ENCODE measurements at places on chromosomes 4 and X.

- DNase-seq = no peak
These were observed 112.5 kb upstream of the STK26 start for GRCh38 chrX:131910586-131910985.

DNA sequence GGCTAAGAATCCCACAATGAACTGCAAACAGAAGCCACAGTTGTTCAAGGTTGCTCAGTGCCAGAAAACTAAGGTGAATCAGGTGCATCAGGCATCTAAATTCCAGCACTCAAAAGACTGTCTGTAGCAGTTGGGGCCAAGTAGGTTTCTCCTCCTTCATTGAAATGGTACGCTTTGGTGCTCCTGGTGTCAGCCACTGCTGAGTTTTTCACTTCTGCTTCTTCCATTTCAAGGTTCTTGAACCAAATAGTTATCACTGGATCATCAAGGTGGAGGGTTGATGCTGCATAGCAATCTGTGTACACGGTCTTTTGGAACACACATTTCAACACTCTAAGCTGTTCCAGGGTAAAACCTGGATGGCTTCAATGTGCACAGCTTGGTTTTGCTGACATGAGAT, 74.4 kb downstream of the TMA16 start:
- no peak for DNase-seq

DNA sequence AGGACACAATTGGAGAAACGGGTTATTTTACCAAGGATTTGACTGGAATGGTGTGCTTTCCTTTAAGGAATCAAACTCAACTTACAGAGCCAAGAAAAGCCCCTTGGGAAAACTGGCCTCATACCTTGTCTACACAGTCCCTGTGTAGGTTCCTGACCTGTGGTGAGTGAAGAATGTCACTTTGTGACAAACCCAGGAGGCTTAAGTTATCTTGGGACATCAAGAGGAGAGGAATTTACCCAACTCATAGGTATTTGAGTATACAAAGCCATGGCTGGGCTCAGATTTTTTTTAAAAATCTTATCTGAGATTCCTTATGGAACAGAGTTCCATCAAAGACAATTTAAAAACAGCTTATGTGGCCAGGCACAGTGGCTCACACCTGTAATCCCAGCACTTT, 112.1 kb downstream of the EIF4E start:
- DNase-seq = no peak

DNA sequence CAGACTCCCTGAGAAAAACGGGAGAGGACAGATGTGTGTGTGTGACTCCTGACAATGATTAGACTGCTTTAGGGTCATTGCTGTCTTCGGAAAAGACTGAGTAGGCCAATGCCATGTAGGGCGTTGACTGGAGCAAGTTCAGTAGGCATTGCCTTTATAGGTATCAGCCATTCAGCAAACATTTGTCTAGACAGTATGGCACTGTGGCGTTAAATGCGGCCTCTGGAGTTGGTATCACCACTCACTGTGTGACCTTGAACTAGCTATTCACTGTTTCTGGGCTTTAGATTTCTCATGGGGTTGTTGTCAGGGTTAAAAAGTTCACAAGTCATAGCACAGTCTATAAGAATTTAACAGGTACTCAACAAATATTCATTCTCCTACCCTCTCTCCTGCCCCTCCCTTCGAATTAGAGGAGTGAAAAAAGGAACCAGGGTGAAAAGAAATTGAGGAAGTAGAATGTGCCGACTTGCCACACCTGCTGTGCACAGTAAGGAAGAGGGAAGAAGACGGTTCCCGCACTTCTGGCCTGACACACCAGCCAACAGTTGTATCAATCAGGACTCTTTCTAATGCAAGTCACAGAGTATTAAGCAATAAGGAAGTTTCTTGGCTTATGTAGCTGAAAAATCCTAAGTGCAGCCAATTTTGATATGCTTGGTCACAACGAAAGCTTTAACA, 83.2 kb upstream of the PLAC8 start:
- DNase-seq = no peak

GRCh38 chr4:8880851-8881250, 9.2 kb upstream of the HMX1 start:
- no peak for DNase-seq

GRCh38 chr4:38868059-38868960, 704 bp downstream of the FAM114A1 start:
- DNase-seq = no peak

GRCh38 chr4:153153339-153153871, 50.8 kb upstream of the TRIM2 start:
- DNase-seq = peak; percentile 20

GRCh38 chr4:129804461-129804981, 708.6 kb downstream of the C4orf33 start:
- no peak for DNase-seq

GRCh38 chrX:103697687-103698086, 11.2 kb upstream of the MORF4L2 start:
- DNase-seq = no peak

GRCh38 chr4:1870328-1870577, 940 bp upstream of the NSD2 start:
- peak; percentile 66 for DNase-seq

DNA sequence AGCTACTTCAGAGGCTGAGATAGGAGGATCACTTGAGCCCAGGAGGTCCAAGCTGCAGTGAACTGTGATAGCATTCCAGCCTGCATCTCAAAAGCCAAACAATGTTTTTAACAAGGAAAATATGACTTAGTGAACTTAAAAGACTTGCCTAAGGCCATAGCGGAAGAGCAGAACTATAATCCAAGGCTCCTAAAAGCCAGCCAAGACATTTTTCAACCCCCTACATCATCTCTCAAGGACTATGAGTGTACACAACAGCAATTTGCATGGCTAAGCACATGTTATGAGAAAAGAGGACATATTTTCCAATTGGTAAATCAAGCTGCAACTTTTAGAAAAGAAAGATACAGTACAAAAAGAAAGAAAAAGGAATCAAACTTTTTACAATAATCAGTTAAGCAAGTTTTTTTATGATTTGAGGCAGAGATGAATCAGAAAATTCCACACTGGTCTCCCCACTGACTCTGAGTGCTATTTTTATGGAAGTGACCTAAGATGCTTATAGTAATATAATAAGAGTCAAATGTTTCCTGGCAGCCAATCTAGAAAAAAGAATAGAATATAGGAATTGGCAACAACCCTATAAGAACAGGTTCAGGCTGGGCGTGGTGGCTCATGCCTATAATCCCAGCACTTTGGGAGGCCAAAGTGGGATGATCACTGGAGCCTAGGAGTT, 9.8 kb upstream of the ACOT9 start:
- no peak for DNase-seq

- DNase-seq = no peak
These were observed 461 bp upstream of the SLC9A6 start for GRCh38 chrX:135984791-135985156.

- no peak for DNase-seq
These were observed 852.0 kb downstream of the PCDH18 start for GRCh38 chr4:136680271-136680670.

GRCh38 chrX:110284159-110284558, 33.7 kb downstream of the AMMECR1 start:
- no peak for DNase-seq

- DNase-seq = no peak
These were observed 235.4 kb upstream of the IL1RAPL1 start for GRCh38 chrX:28351801-28352200.

DNA sequence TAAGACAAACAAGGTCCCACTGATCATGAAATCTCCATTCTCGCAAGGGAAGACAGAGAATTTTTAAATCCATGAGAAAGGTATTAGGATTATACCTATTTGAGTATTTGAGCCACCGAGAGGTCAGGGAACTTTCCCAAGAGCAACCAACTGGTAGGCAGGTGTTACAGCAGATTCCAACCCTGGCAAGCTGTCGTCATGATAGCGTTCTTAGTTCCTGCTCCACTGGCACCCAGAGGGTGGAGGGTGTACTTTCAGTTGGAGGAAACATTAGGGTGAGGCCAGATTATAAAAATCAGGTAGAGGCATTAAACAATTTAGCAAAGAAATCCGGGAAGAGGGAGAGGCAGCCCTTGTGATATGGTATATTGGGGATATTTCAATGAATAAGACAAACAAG, 23.3 kb downstream of the COQ2 start:
- DNase-seq = no peak

GRCh38 chrX:43018031-43018430, 240.1 kb upstream of the PPP1R2C start:
- DNase-seq = no peak

GRCh38 chrX:2526390-2526789, 25.6 kb upstream of the DHRSX start:
- no peak for DNase-seq

DNA sequence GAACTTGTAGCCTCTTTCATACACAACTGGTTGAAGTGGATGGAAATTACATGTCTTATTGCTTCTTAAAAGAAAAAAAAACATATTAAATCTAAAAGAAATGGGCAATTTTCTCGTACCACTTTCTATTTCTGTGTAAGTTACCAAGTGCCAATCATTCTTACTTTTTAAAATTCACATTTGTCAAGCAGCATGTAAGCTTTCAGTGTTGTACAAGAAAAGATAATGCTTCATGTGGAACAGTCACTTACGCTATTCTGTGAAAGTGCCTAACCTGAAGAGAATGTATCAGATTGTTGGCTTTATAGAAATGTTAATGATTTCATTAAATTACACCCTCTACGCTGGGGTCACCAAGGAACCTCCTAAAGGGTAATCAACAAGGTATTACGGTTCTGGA, 4.4 kb upstream of the DCTD start:
- DNase-seq = no peak

DNA sequence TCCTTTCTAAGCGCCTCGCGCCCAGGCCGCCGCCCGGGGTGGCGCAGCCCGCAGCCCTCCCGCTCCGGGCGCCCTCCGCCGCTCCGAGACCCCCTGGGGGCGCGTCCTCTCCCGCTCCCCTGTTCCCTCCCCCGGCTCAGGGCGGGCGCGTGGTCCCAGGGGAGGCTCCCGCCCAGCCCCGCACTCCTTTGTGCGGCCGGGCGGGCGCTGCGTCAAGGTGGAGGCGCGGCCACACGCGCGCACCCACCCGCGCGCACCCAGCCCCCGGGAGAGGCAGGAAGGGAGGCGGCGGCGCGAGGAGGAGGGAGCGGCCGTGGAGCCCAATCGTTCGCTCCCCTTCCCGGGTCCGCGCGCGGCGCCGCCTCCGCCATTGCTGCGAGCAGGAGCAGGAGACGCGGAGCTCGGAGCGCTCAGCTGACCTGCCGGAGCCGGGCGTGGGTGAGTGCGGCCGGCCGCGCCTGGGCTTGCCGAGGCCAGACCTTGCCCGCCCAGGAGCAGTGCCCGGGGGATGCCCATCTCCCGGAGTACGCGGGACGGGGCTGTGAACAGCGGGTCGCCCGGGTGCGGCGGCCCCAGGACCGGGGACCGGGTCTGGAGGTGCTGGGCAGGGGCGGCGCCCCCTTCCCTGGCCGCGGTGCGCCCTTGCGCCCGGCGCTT, at the start of gene NSG1:
TSS of gene NSG1 (plus strand) at position 367 of the 657 bp plus-strand sequence. CDS start 528 bp downstream, outside the sequence.
- DNase-seq = no peak

DNA sequence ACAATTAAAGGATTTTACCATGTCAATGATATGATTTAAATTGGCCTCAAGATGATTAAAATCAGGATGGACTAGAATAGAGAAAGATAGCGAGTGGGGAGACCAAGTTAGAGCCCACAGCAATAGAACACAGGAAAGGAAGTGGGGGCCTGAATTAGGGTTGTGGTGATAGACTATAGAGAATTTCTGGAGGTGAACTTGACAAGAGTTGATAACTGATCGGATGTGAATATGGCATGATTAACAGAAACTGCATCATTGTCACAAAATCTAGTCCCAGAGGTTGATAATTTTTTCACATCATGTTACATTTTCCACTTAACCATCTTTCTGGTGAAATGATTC, 26.3 kb upstream of the TRPC3 start:
- no peak for DNase-seq

DNA sequence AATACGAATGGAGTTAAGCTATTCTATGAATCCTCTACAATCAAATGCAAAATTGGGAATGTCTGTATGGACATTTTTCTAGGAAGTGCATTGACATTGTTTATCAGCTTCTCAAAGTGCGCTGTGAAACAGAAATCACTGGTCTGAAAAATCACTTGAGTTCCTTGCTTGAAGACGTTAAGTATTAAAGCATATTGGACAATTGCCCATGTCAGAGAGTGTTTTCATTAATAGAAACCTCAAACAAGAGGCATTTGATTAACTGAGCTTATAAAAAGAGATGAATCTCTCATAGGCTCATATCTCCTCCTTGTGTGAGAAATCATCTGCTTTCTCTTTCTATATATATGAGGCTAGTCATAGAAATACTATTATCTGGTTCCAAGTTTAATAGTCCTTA, 692.1 kb upstream of the POU3F4 start:
- DNase-seq = no peak

GRCh38 chrX:103367502-103367901, 8.8 kb upstream of the BEX3 start:
- DNase-seq = no peak

GRCh38 chrX:13996650-13997049, 33.0 kb downstream of the GEMIN8 start:
- no peak for DNase-seq

DNA sequence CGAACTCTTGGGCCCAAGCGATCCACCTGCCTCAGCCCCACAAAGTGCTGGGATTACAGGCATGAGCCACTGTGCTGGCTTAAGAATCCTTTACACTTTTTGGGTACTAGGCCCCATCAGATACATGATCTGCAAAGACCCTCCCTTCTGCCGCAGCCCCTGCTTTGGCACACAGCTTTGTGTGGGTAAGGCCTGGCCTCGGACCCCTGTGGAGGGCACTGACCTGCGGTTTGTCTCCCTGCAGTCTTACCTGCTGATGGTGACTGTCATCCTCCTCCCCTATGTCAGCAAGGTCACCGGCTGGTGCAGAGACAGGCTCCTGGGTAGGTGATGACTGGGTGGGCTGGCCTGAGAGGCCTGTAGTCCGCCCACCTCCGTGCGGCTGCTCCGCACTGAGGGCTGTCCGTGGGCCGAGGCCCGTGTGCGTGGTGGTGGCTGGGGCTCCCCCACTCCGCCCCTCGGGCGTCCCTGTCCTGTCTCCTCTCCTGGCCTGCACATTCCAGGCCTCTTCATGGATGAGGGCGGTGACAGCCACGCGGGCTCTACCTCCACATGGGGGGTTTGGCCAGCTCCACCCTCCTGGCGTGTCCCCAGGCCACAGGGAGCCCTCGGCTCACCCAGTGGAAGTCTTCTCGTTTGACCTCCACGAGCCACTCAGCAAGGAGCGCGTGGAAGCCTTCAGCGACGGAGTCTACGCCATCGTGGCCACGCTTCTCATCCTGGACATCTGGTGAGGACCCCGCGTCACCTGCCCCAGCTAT, 18.0 kb downstream of the DGKQ start:
- DNase-seq = no peak

All from stimulated activated CD8-positive, alpha-beta memory T cell treated with anti-CD3 and anti-CD28 coated beads, Interleukin-7, amount 100 ng/mL, for 24 hours (primary cell).